Central memory CD8-positive, alpha-beta T cell (primary cell): ENCODE measurements at places on chromosomes 6 and 20.
A peak's percentile ranks its signal among the peaks of the same experiment; 100 is the strongest.

- DNase-seq, result no peak
These were observed 123.9 kb downstream of the MAP3K4 start for GRCh38 chr6:161115468-161115867.

- DNase-seq, result no peak
These were observed 7.0 kb downstream of the EYA2 start for GRCh38 chr20:46901638-46902037.

DNA sequence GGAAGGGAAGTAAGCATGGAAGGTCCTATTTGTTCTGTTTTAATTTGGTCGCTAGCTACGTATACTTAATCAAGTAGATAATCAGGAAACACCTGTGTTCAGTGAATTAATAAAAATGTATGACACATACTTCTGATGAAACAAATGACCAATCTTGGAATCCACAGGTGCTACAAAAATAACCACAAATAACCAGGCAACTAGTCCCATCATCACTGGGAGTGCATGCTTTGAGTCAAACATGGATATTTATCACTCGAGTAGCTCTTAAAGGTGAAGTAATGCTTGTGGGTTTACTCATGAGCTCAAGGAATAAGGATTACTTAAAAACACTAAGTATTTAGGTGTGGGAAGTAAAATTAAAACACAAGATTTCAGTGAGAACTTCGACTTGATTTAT lies 285.6 kb upstream of the ID4 start:
- DNase-seq, result no peak

DNA sequence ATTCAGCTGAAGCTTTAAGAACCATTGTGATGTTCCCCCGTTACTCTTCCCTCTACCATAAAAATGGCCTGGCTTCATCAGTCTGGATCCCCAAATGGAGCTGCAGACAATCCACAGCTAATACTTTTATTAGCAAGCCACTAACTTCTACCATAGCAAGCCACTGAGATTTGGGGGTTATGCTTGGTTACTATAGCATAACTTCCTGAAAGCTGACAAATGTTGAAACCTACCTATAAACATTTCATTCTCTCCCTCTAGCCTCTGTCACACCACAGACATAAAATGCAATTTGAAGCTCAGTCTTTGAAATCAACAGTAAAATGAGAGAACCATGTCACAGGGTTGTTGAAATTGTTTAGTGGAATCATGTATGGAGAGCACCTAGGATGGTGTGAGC lies 3.0 kb upstream of the HTR1E start:
- DNase-seq, result no peak

DNA sequence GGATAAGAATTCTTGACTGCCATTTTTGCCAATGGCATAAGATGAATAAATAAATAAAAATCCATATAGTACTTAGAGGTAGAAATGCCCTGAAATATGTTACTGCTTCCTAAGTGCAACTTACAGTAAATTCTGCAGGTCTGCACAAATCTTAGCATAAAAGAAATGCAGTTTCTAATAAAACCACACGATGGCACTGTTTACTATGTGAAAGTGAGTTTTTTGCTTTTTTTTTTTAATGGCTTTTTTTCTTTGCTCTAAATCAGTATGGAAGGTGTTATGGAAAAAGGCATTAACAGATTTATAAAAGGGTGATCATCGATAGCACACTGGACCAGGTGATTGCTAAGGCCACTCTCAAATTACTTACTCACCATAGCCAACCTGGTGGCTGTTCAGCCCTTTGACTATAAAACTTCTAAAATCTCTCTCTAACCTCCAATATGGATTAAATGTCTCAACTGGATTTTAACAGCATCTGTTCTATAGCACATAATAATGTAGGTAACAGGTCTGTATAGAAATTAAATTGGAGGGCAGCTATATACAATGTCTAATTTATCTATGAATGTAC lies 45.8 kb downstream of the AHI1 start:
- DNase-seq, result no peak

GRCh38 chr6:158018851-158019361 lies 37.2 kb downstream of the SYNJ2 start:
- DNase-seq, result no peak

GRCh38 chr6:74249658-74250057 lies 553.7 kb downstream of the CD109 start:
- DNase-seq, result no peak

GRCh38 chr20:45157962-45158361 lies 16.7 kb upstream of the PI3 start:
- DNase-seq, result no peak

GRCh38 chr6:43748765-43749164 lies 21.2 kb upstream of the VEGFA start:
- no peak for DNase-seq

DNA sequence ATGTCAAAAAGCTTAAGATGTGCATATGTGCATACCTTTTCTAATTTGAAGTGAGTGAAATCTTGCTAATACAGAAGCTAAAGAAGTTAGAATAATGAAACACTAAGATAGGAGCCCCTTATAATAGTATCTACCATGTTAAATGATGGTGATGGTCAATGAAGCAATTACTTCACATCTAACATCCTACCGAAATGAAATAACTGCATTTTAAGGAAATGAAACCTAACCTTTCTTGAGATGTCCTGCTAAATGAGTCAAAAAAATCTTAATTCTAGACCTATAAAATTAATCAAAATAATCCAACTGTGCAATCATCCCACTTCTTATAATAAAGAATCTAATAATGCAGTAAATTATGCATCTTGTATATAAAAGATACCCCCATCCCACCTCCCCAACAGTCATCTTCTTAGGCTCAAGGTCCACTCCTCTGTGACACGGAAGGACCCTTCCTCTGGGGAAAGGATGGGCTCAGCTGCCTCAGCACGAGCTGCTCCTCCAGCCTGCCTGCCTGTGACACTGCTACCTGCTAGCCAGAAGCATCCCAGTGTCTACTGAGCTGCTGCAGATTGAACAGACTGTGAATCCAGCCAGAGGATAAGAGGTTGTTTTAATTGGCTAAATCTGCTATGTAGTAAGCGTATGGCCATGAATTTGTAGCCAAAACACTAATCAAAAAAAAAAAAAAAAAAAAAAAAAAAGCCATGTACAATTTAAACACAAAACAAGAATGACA lies 129.6 kb upstream of the BEND3 start:
- DNase-seq, result no peak

DNA sequence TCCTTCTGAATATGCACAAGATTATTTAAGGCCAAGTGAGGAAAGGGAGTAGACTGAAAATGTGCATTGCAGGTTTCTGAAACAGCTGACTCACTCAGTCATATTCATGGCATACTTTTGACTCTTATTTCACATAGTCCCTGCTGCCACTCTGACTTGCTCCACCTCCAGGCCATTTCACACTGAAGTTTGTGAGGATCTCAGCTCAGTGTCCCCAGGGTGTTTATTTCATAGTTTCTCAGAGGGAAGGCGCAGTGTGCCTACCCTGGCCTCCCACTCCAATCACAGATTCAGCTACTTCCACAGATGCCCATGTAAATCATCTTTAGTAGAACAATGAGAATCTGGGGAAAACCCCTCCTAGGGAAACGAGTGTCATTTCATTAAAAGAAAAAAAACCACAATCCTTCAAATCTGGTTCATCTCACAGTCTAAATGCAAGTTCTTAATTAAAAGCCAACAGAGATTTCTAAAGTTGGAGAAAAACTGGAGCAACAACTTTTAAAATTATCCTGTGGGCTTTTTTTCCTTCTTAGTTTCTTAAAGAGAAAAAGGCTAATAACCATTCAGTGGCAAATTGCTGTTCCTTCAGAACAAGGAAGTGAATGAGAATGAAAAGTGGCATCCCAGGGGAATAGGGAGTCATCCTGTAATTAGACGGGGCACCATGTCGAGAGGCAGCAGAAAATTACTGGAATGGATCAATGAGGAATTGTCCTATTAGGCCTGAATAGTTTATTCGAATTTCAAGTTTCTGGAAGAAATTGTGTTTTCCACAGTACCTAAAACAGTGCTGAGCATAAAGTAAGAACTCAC lies 133.6 kb downstream of the TFAP2B start:
- no peak for DNase-seq

GRCh38 chr6:137241481-137242038 lies 22.4 kb upstream of the IFNGR1 start:
- no peak for DNase-seq

- DNase-seq, result no peak
These were observed 62.9 kb upstream of the KCNG1 start for GRCh38 chr20:51085769-51086168.

GRCh38 chr20:56542489-56543030 lies 9.5 kb downstream of the FAM209B start:
- no peak for DNase-seq

GRCh38 chr6:63598049-63599036 lies 26.1 kb downstream of the LOC128125822 start:
- DNase-seq, result peak; percentile 55

- DNase-seq, result no peak
These were observed 39.9 kb downstream of the SRC start for GRCh38 chr20:37385659-37386504.

DNA sequence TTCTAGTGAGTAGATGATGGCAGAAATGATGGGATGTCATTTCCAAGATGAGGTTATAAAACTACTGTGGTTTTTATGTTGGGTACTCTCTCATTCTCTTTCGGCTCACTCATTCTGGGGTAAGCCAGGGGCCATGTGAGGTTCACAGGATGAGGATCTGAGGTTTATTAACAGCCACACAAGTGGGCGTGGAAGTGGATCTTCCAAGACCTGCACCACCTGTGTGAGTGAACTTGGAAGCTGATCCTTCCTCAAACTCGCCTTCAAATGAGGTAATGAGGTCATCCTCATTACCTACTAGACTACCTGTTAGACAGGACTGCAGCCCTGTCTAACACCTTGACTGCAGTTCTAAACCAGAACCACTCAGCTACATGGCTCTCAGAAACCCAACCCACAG lies 45.1 kb upstream of the TAGAP start:
- no peak for DNase-seq

GRCh38 chr6:100456908-100457235 lies 7.8 kb downstream of the SIM1 start:
- no peak for DNase-seq

DNA sequence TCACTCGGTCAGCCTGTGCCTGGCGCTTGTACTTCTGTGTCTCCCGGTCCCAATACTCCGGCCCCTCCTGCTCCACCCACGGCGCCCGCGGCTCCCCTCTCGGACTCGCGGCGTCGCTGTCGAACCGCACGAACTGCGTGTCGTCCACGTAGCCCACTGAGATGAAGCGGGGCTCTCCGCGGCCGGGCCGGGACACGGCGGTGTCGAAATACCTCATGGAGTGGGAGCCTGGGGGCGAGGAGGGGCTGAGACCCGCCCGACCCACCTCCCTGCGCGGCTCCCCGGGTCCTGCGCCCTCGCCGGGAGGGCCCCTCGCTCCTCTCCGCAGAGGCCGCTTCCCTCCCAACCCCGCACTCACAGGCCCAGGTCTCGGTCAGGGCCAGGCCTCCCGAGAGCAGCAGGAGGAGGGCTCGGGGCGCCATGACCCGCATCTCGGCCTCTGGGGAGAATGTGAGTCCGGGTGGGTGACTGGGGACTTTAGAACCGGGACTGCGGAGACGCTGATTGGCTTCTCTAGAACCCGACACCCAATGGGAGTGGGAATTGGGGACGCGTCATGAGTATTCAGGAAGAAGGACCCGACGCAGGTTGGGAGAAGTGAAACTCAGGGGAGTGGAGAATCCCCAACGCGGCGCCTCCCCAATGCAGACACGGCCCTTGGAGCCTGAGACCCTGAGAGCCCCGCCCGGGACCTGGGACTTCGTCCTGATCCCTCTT lies at the start of gene HLA-C:
Gene HLA-C (minus strand): TSS at position 452 of the 717 bp plus-strand sequence. CDS start 21 bp downstream, at position 431.
- peak; percentile 95 for DNase-seq

DNA sequence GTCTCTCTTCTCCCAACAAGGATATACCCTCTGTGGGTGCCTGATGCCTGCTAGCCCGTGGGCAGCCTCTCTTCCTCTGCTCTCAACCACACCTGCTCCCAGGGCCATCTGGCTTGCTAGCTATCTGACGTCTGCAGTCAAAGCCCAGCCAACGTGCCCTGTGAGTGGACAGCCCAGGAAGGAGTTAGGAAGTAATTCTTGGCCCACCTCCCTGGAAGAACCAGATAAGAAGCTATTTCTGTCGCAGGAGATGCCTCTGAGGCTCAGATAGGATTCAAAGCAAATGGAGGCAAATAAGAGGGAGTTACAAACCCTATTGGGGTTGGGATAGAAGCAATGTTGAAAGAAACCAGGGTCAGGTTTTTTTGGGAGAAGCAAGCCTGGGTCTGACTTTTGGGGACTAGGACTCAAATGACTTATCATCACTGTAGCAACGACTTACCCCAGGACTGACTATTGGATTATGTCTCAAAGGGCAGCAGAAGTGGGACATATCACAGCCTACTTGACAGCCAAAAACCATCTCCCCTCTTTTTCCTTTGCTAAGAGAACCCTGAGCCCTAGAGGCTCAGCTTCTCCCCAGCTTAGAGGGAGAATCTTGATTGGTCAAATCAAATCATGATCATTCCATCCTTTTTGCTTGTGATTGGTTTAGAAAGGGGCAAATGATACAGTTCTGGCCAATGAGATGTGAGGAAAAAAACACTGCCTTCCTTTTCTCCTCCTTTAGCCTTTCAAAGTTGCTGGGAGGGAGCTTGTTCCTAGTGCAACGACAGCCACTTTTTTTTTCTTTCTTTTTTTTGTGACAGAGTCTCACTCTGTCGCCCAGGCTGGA lies 18.0 kb upstream of the CDK5RAP1 start:
- DNase-seq, result no peak

DNA sequence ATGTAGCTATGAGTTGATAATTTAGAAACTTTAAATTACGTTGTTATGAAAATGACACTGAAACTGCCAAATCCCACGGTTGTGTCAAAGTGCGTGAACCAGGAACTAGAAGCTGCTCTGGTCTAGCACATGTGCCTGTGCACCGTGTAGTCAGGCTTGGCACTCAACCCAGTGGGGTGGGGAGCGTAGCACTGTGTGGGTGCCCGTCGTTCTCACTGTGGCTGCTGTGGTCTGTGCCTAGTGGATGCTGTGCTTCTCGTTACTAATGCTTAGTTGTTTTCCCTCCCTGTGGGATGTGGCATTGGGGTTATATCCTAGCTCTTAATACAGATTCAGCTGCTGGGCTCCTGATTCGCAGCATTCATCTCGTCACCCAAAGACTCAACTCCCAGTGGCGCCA lies 46.2 kb upstream of the ADIG start:
- DNase-seq, result no peak

GRCh38 chr20:17210983-17211382 lies 15.9 kb upstream of the PCSK2 start:
- no peak for DNase-seq

- no peak for DNase-seq
These were observed 42.1 kb upstream of the STX16 start for GRCh38 chr20:58609026-58609425.

GRCh38 chr6:11393713-11394627 lies 143.6 kb upstream of the TMEM170B start:
- no peak for DNase-seq

DNA sequence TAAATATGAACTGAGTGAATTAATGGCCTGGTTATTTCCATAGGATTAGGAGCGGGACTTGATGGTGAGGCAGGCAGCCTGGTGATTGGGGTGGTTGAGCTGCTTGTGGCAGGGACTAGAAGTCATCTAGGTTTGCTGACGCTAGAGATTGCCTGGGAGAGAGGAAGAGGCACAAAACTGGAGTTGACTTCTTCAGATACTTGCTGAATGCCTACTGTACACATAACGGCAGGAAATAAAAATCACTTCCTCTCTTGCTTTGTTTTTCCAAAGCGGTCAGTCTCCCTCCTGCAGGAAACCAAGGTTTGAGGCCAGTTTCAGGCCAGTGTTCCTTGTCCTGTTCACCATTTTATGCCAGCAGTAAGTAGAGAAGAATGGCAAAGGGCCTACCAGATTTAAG lies 36.7 kb upstream of the MYLIP start:
- no peak for DNase-seq
